Osteocyte (in vitro differentiated cells): ENCODE measurements at places on chromosomes 12 and 14. TPM values are rescaled to one million over a fixed set of nuclear protein-coding genes. Genes with fewer than 3 reads are reported as not detected.

DNA sequence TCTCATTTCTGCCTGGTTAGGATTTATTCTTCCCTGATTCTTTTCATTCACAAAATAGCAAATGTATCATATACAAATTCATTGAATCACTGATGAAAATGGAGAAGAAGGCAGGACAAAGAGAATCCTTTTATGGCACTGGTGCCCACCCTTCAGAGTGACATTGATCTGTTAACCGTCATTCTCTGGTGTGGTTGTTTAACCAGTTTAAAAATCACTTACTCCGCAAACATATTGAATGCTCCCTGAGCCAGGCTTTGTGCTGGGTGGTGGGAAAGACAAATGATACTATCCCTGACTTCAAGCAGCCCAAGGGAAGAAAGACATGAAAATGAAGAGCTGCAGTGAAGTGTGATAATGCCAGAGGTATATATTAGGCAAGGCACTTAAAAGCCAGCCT is 187.5 kb upstream of the SLC38A2 start:
- DNase-seq, result no peak

GRCh38 chr12:45010059-45010458 is 40.8 kb downstream of the DBX2 start:
- DNase-seq, result no peak

GRCh38 chr14:68688872-68689371 is 103.9 kb downstream of the ZFP36L1 start:
- no peak for DNase-seq

DNA sequence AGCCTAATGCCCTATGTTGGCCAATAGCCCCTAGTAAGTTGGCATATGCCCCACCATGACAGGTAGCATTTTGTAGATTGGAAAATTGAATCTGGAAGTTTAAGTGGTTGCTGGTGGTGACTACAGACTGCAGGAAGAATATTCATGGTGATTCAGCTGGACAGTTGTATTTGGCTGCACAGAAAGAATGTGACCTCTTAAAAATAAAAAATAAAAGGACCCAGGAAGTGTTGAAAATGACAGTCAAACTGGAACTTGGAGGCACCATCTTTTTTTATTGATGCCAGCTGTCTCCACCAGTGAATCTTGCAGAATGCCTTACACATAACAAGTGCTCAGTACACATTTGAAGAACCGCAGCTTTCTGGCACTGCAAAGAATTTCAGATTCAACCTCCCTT is 73.9 kb downstream of the PRMT8 start:
- no peak for DNase-seq

GRCh38 chr12:89448951-89449371 is 75.6 kb downstream of the GALNT4 start:
- DNase-seq, result no peak

GRCh38 chr12:58310368-58310767 is 369.0 kb downstream of the ATP23 start:
- no peak for DNase-seq

Gene NANOG
- total RNA-seq, result 0.08 and 0.50 TPM in 2 replicates

Gene HHIPL1
- total RNA-seq, result 2.0 and 2.7 TPM in 2 replicates

Gene ETNK1
- total RNA-seq, result 52.2 and 63.0 TPM in 2 replicates

Gene CLEC4A
- 0.97 and 1.5 TPM in 2 replicates for total RNA-seq
